ENCODE measurements at places on chromosomes 3 and 15.

- DNase-seq, result peak; percentile 26
- peaks cover 18% of the 10 kb centered on the region for H3K4me1 ChIP-seq
- H3K36me3 ChIP-seq, result no peaks in the 10 kb centered on the region
- H3K27ac ChIP-seq, result no peak within 1 kb of the TSS
- H3K4me3 ChIP-seq, result peak within 1 kb of the TSS; percentile 91
- H3K27me3 ChIP-seq, result no peaks in the 10 kb centered on the region
Measured at GRCh38 chr3:196968233-196969133, at the start of gene PIGZ. Gene PIGZ (minus strand): TSS chr3:196968833. CDS start chr3:196952031, 16,802 bp downstream.

DNA sequence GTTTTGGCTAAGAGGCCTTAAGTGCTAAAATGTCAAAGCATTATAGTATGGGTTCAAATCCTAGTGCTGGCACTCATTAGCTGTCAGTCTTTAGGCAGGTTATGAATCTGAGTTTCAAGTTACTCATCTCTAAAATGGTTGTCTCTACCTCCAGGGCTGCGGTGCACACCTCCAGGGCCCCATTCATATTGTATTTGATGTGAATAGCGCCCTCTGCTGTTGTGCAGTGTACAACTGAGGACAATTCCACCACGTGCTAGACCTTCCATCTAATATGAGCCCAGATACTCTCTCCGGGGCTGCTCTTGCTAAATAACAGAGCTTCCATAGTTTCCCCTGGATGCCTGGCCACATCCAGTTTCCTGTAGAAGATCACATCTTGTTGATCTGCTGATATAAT, 54.3 kb downstream of the OXNAD1 start:
- H3K27ac ChIP-seq, result no peak overlapping the region
- peaks cover 24% of the 10 kb centered on the region for H3K36me3 ChIP-seq

- peaks cover 53% of the 10 kb centered on the region for H3K4me1 ChIP-seq
- H3K27me3 ChIP-seq, result no peaks in the 10 kb centered on the region
Measured at GRCh38 chr3:32435911-32436815, 44.5 kb downstream of the CMTM7 start.

GRCh38 chr3:127038466-127038865, 55.6 kb downstream of the PLXNA1 start:
- peaks cover 2% of the 10 kb centered on the region for H3K4me1 ChIP-seq
- no peaks in the 10 kb centered on the region for H3K36me3 ChIP-seq
- no peak overlapping the region for H3K4me3 ChIP-seq
- no peak for DNase-seq
- peaks cover 16% of the 10 kb centered on the region for H3K27me3 ChIP-seq

DNA sequence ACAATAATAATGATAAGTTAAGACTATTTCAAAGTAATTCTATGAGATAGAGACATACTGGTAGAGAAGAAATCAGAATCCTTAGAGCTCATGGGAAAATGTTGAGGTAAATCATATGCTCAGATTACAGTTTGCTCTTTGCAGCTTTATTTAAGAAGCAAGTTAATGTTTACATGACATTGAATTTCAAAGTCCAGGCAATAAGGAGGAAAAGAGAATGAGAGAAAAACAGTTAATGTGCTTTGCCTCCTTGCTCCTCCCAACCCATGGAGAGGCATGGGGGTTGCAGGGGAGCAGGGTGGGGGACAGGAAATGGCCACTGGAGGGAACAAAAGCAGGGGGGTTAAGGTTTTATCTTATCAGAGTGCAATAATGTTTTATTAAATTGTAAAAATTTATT, 42.2 kb upstream of the ZBTB38 start:
- no peak overlapping the region for H3K27ac ChIP-seq
- H3K36me3 ChIP-seq, result no peaks in the 10 kb centered on the region
- DNase-seq, result no peak
- H3K4me1 ChIP-seq, result peaks cover 2% of the 10 kb centered on the region
- H3K27me3 ChIP-seq, result peaks cover 4% of the 10 kb centered on the region
- H3K4me3 ChIP-seq, result no peak overlapping the region

- peaks cover 6% of the 10 kb centered on the region for H3K36me3 ChIP-seq
- no peak for DNase-seq
- H3K27me3 ChIP-seq, result no peaks in the 10 kb centered on the region
- peak overlapping the region; percentile 43 for H3K27ac ChIP-seq
- H3K4me3 ChIP-seq, result no peak overlapping the region
Measured at GRCh38 chr3:179402963-179403362, 48.3 kb downstream of the GNB4 start.

DNA sequence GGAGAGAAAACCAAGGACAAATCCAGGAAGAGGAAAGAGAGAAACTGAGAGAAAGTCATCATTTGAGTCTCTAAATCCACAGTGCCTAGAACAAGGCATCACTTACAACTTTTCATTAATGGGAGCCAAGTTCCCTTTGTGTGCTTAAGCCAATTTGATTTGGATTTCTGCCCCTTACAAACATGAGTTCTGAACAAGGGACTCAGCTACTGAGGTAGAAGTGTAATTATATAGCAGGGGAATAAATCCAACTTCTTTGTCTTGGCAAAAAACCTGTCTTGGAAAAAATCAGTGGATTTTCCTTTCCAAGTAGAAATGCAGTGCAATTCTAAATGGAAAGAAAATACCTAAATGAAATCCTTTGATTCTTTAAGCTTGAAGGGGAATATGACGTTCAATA, 307.2 kb upstream of the CNTN3 start:
- DNase-seq, result no peak
- no peaks in the 10 kb centered on the region for H3K4me1 ChIP-seq
- no peaks in the 10 kb centered on the region for H3K27me3 ChIP-seq
- H3K36me3 ChIP-seq, result no peaks in the 10 kb centered on the region
- H3K4me3 ChIP-seq, result no peak overlapping the region
- H3K27ac ChIP-seq, result no peak overlapping the region

GRCh38 chr15:87582169-87582568, 674.4 kb downstream of the NTRK3 start:
- H3K36me3 ChIP-seq, result no peaks in the 10 kb centered on the region
- no peak for DNase-seq
- no peaks in the 10 kb centered on the region for H3K4me1 ChIP-seq
- H3K27ac ChIP-seq, result no peak overlapping the region

Data from memory B cell (primary cell).